ENCODE measurements at places on chromosomes 5 and 9. TPM values are rescaled to one million over a fixed set of nuclear protein-coding genes. Genes with fewer than 3 reads are reported as not detected.

DNA sequence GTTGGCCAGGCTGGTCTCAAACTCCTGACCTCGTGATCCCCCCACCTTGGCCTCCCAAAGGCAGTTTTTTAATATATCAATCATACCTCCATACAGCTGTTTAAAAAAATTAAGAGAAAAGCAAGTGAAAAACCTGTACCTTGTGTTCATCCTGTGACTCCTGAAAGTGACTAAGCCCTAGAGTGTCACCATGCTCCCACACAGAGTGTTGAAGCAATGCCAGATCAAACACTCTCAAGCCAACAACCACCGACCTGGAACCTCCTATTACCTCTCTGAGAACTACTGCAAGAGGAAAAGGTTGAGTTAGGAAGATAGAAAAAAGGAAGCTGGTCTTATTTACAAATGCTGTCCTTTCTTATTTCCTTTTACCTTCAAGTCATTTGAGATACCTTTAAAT, 123.5 kb downstream of the RASEF start:
- no peak for DNase-seq

- DNase-seq: no peak
Observed at GRCh38 chr9:75169623-75170022, 81.3 kb downstream of the OSTF1 start.

DNA sequence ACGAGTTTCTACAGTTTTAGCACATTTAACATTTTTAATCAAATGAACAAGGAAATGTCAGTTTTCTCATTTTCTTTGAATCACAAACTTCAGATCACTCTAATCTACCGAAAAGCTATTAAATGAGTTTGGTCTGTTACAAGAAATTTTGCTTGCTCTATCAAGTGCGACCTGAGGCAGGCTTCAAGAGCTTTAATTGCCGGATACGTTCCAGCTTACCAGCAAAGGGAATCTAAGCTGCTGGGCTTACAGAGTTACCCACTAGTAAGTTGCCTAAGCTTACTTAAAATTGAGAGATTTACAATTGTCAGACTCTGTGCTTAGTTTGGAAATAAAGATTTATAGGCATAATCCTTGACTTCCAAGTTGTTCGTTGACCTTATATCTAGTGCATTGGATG, 10.6 kb downstream of the SCGB3A1 start:
- DNase-seq: no peak

GRCh38 chr9:85723215-85723614, 18.5 kb downstream of the AGTPBP1 start:
- no peak for DNase-seq

DNA sequence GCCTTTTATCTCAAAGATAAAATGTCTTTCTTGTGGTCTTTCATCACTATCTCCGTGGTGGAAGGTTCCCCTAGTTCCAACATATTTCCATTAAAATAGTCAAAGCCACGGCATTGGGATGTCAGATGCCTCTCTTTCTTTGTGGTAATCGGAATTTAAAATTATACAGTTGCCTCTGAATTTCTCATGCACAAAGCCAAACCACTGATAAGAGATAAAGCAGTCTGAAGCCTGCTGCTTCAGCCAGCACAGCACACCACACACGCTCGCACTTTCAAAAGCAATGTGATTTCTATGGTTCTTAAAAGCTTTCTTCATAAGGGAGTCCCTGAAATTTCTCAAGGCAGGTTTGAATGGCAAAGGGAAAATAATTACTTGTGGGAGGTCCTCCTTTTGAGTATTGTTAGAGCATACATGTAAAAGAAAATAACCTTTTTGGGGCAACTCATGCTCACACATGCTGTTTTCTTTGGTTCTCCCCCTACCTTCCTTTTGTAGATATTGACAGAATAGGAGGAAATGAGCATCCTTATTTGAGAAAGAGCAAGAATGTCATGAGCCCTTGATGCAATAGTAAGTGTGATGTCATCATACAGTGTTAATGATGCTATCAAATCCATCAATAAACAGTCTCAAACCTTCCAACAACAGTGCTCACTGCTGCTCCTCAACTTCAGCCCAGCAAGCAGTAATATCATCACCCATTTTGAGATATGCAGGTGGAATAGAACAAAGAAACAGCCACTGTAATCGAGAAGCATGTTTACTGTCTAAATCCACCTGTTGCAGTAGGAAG, 85.7 kb upstream of the PPP1R2B start:
- no peak for DNase-seq

- DNase-seq: no peak
Observed at GRCh38 chr5:1815071-1815786, 14.0 kb downstream of the NDUFS6 start.

DNA sequence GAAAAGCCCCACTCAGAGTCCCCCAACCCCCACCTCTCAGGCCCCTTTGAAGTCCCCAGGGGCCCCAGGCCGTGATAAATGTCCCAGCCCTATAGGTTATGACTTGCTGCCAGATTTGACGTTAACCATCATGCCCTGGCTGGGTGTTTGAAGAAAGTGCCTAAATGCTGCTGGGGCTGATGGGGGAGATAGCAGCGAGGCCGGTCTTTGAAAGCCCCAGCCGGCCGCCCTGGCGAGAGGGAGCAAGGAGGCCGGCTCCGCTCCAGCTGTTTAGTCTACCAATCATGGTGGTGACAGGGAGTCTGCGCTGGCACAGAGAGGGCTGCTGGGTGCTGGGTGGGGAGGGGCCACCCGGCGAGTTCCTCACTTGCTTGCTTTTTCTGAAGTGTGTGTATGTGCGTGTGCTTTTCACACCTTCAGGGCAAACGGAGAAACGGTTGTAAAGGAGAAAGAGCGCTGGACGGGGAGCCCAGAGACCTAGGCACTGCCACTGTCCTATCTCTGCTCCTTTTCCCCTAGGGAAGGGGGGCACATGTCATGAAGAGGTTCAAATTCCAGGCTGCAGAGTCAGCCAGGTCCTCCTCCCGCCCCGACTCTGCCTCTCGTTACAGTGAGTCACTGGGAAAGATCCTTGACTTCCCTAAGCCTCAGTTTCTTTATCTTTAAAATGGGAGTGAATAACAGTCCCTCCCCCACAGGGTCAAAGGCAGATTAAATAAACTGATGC, 126.1 kb upstream of the HAND1 start:
- DNase-seq: peak; percentile 81

- DNase-seq: no peak
Observed at GRCh38 chr5:66829826-66830225, 233.6 kb downstream of the MAST4 start.

GRCh38 chr5:60379907-60380306, 320.1 kb downstream of the DEPDC1B start:
- DNase-seq: no peak

GRCh38 chr5:125451622-125452021, 705.2 kb upstream of the ZNF608 start:
- DNase-seq: no peak

GRCh38 chr9:7777771-7778170, 21.8 kb downstream of the DMAC1 start:
- no peak for DNase-seq

Gene PCDHA1
- total RNA-seq: not detected

Gene PCDHB12
- total RNA-seq: 7.2 TPM

Gene FOXD4L4
- total RNA-seq: not detected

Gene PDGFRB
- 59.6 TPM for total RNA-seq

Gene PNPLA7
- 9.5 TPM for total RNA-seq

Gene SPAAR
- 1.1 TPM for total RNA-seq

Gene CCL28
- total RNA-seq: 0.71 TPM

Data from sigmoid colon (tissue), 7 donors.